ENCODE measurements at places on chromosomes 12 and 14.

DNA sequence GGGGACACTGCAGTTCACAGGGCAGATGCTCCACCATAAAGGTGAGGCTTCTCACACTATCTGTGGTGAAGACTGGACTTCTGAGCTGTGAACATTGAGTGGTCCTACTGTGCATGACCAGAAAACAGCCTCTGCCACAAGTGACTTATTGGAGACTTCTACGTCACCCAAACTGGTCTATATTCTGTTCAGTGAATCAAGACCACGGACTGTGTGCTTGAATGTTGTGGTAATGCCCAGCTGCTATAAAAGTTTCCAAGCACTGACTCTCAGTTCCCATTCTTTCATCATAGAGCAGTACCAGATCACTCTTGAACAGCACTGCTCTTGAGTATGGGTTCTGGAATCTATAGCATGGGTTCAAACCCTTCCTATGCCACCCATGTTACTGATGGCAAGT is 4.8 kb upstream of the PLEK2 start:
- no peak for DNase-seq

DNA sequence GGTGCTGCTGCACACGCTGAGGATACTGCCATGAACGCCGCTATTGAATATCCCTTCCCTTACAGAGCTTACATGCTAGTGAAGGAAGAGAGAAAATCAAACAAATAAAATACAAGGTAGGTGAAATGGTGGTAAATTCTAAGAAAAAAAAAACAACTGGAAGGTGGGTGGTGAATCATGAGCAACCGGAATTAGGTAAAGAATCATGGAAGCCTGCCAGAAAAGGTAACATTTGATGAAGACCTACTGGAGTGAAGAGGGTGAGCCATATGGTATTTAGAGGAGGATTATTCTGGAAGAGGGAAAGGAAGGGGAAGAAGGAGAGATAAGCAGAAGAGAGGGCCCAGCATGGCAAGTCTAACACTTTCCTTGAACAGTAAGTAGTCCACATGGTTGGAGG is 76.1 kb downstream of the LRIG3 start:
- DNase-seq: no peak

- DNase-seq: no peak
These were observed 39.4 kb downstream of the TMTC1 start for GRCh38 chr12:29744365-29744764.

- DNase-seq: no peak
These were observed 11.1 kb upstream of the RERGL start for GRCh38 chr12:18101043-18101442.

DNA sequence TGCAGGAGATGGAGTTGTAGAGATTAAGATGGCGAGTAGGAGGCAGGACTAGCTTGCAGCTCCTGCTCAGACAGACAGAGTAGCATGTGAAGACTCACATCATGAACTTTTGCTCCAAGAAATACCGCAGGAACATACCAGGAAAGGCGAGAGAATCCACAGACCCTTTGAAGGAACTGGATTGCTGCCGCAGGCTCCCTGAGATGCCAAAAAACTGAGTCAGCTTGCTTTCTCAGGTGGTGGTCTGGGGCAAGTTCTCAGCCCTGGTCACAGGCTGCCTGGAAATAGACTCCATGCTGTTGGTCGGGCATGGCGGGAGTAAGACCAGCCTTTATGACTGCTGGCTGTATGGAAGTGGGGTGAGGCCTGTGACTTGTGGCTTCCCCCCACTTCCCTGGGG is 163.6 kb upstream of the NAV3 start:
- DNase-seq: no peak

- DNase-seq: no peak
These were observed 1049.2 kb downstream of the AACS start for GRCh38 chr12:126114441-126114840.

DNA sequence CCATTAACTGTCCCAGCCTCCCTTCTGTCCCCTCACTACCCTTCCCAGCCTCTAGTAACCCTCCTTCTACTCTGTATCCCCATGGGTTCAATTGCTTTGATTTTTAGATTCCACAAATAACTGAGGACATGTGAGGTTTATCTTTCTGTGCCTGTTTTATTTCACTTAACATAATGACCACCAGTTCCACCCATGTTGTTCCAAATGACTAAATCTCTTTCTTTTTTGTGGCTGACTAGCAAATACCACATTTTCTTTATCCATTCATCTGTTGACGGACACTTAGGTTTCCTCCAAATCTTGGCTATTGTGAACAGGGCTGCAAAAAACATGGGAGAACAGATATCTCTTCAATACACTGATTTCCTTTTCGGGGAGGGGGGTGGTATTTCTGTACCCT is 65.7 kb downstream of the PRKD1 start:
- DNase-seq: no peak

DNA sequence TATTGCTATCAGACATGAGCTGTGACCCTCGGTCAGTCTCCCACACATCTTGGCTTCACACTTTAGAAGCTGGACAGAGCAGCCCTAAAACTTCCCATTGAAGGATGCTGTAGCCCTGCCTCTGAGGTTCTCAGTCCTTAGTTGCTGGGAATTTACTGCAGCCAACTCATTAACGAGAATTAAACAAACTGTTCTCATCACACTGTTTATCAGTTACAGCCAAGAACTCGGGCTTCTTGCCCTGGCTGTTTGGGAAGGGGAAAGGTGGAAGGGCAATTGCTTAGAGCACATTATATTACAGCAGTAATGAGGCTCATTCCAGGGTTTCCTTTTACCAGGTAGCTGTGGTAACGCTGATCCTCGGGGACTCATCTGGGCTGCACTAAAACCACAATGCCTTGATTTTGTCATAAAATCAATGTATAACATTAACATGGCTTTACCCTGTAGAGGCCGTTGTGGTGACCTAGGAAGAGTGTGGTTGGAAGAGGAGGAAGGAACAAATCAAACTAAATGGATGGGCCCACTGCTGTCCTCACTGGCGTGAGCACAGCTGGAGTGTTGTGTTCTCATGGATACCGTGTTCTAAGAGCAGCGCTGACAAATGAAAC is 87.1 kb downstream of the GPR135 start:
- no peak for DNase-seq

DNA sequence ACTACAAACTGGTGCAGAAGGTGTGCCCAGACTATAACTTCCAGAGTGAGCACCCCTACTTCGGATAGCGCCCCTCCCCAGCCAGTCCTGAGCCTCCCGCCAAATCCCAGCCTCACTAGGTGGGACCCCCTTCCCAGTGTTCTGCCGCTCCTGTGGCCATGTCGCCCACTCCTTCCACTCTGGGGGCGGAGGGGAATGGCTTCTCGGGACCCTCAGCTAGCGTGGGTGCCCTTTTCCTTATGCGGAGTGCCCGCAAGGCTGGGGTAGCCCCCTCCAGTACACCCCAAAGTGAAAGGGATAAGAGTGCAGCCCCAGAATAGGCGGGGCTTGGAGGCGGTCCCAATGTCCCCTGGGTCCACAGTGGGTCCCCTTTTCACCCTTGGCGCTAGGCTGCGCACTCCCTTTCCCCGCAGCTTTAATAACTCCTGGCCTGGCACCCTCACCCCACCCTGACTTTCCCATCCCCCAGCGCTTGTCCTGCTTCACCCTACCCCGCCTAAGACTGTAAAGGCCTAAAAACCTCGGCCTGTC is 3.8 kb upstream of the SHMT2 start:
- DNase-seq: no peak

GRCh38 chr12:8950702-8951478 is 1.4 kb upstream of the M6PR start:
- no peak for DNase-seq

GRCh38 chr14:66015071-66015780 is 470.9 kb upstream of the CCDC196 start:
- DNase-seq: no peak

- DNase-seq: no peak
These were observed 1075.8 kb upstream of the TMEM132C start for GRCh38 chr12:127191129-127191528.

DNA sequence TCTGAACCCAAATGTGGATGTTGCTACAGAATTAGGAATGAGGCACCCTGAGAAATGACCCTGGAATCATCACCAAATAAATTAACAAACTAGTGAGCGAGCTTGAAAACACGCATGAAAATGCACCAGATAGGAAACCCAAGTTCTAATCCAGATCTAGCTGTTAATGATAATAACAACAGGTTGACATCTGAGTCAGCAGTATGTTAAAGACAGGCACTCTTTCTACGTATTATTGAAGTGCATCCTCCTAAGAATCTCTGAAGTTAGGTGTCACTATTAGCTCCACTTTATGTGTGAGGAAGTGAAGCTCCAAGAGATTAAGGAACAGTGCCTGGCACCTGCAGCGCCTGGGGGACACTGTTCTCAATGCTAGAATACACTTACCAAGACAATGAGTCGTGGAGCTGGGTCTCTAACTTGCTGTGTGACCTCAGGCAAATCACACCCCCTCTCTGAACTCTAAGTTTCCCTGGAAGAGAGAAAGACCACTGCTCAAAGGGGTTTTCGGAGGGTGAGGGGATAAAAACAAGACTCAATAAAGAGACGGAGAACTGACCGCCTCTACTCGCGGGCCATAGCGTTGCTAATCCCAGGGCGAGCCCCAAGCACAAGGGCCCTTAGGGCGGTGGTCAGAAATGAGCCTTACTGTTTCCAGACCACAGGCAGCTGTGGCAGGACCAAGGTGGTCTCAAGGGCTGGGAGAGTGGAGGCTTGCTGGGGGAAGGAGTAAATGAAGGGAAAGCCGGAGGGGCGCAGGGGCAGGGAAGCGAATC is 2.1 kb downstream of the SLC6A12 start:
- DNase-seq: no peak

DNA sequence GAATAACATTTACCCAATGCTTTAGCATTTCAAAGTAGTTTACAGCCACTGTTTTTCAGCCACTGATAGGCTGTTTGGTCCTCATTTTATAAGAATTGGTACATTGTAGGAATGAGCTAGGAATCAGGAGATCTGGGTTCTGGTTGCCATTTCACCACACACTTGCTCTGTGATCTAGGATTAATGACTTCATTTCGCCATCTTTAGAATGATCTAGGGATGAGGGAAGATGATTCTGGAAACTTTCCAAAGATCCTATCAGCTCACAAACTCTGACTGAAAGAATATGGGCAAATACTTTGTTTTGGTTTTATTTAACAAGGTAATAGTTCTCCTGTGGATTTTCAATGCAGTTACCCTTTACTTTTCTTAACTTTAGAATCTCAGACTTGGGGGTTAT is 155.0 kb downstream of the GCH1 start:
- DNase-seq: no peak

- no peak for DNase-seq
These were observed 83.3 kb upstream of the FOXN3 start for GRCh38 chr14:89500303-89500702.

GRCh38 chr14:59154373-59154772 is 34.1 kb upstream of the DAAM1 start:
- no peak for DNase-seq

DNA sequence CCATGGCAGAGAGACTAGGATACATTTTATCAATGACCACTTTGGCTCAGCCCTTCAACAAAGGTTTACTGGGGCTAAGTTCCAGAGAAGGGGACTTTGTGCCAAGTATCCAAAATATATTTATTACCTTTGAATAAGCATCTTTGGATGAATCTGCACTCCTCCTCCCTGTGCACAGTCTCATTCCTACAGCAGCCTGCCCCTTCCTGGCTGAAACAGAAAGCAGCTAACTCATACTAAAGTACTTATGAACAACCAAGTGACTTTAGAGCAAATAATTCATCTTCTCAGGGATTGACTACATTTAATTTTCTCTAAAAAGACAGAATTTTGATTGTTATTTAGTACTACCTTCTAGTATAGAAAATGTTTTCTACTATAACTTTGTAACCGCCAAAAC is 47.8 kb upstream of the ETV6 start:
- DNase-seq: no peak

- no peak for DNase-seq
These were observed 147.9 kb upstream of the SEL1L start for GRCh38 chr14:81681541-81681940.

GRCh38 chr12:13436182-13436581 is 239.7 kb downstream of the EMP1 start:
- no peak for DNase-seq

DNA sequence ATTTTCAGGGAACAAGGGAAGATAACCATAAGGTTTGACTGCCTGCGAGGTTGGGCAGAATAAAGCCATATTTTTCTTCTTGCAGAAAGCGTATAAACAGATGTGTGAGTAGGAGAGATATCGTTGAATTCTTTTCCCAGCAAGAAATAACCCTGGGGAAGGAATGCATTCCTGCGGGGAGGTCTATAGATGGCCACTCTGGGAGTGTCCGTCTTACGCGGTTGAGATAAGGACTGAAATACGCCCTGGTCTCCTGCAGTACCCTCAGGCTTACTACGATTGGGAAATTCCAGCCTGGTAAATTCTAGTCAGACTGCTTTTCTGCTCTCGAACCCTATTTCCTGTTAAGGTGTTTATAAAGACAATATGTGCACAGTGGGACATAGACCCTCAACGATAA is 225.0 kb downstream of the LRIG3 start:
- DNase-seq: no peak

DNA sequence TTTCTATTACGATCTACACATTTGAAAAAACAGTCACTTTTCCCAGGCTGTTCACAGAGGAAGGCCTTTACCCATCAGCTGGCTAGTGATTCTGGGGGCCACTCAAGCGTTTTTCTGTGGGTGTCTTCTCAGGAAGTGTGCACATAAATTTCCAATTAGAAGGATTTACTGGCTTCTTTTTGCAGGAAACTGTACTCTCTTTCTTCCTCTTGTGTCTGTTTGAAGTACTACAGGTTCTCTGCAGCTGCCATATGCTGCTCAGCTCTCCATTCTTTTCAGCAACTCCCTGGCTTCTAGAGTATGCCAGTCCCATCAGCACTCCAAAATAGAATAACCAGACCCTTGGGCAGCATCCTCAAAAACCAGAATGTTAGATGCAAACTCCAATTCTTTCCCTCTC is 110.4 kb upstream of the NAV3 start:
- no peak for DNase-seq

All from omental fat pad (tissue), 4 donors.